ENCODE measurements at places on chromosomes 13 and 19. TPM values are rescaled to one million over a fixed set of nuclear protein-coding genes. Genes with fewer than 3 reads are reported as not detected.

- no peak for DNase-seq
Measured at GRCh38 chr13:100139817-100140216, 50.9 kb downstream of the PCCA start.

- DNase-seq, result no peak
Measured at GRCh38 chr19:15187026-15188007, 13.5 kb downstream of the NOTCH3 start.

GRCh38 chr13:23824371-23824770 lies 64.8 kb downstream of the MIPEP start:
- no peak for DNase-seq

- DNase-seq, result no peak
Measured at GRCh38 chr13:76724421-76724820, 161.8 kb downstream of the KCTD12 start.

DNA sequence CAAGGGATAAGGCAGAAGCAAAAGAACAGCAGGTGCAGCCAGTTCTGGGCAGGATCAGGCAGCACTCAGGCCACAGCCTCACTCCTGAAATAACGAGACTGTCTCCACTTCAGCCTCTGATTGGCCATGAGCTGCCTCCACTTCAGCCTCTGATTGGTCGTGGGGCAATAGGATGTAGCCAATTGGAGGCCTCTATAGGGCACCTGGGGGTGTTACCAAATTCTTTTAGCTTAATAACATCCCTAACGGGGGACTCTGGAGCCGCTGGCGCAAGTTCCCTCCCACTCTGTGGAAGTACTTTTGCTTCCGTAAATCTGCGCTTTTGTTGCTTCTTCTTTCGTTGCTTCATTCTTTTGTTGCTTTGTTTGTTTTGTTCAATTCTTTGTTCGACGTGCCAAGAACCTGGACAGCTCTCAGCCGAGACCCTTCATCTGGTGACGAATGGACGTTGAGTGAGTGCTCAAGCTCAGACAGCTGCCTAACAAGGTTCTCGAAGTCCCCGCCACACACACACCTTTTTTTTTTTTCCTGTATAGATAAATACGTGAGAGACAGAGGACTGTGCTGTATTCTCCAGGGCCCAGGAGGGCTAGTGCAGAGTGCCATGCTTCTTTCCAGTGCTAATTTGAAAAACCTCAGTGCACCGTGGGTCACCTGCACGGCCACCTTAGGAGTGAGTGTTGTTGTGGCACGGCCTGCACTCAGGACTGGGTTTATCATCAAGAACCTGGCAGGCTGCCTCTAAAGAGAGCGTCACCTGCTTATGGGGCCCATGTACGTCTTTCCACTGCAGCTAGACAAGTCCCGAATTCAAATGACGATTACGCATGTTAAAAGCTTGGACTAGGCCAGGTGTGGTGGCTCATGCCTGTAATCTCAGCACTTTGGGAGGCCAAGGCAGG lies 32.0 kb upstream of the TUBGCP3 start:
- DNase-seq, result peak; percentile 93

- DNase-seq, result no peak
Measured at GRCh38 chr13:99123101-99124045, 77.3 kb upstream of the UBAC2 start.

DNA sequence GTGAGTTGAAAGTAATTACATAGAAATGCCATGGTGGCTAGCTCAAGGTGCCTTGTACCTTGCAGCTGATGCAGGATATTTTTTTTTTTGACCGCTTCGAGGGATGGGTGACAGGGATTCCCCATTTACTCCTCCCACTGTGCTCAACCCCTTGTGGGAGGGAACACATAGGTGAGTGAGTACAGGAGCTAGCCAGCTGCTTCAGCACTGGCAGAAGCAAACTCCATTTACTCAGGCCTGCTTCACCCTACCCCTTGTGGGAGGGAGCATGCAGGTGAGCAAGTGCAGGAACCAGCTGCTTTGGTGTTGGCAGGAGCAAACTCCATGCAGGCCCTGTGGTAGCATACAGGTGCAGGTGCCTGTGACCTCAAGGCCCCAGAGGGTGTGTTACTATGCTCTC lies 330.1 kb downstream of the TDRD3 start:
- DNase-seq, result no peak

GRCh38 chr13:20141238-20142022 lies 19.4 kb downstream of the GJA3 start:
- DNase-seq, result no peak

DNA sequence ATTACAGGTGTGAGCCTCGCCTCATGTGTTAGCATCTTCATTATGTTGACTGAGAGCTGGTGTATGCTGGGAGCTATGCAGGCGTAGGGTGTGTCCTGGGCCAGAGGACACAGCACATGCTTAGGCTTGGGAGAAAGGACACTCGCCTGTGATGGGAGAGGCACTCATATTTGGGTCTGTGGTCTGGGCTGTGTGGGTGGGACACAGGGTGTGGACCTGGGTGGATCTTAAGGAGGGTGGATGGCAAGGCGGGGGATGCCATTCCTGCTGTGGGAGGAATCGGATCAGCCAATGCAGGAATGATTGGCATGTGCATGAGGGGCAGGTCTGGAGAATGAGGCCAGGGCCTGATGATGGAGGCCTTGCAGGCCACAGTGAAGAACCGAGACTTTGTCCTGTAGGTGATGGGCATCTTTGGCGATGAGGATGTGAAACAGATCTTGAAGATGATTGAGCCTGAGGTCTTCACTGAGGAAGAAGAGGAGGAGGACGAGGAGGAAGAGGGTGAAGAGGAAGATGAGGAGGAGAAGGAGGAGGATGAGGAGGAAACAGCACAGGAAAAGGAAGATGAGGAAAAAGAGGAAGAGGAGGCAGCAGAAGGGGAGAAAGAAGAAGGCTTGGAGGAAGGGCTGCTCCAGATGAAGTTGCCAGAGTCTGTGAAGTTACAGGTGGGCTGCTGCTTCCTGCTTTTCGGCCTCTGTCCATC lies 55.4 kb downstream of the RYR1 start:
- no peak for DNase-seq

DNA sequence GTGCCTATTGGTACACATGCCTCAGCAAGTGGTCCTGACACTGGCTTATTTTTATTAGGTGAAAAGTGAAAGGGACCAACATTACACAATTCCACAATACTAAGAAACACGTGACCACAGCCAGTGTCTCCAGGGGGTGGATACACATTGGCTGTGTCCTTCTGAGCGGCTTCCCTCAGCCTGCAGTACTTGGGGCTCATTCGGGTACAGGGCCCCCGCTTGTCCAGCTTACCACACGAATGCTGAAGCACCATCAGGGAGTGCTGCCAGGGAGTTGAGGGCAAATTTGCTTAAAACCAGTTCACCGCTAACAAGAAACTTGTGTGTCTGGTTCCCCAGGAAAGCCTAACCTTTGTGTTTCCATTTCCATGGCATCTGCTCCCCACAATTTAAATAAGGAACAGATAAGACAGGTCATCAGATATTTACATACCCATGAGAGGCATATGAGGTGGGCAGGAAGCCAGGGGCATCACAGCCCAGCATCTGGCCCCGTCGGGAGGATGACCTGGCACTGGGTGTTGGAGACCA lies 23.3 kb downstream of the PBX4 start:
- DNase-seq, result no peak

GRCh38 chr13:109146912-109147647 lies 517.7 kb downstream of the MYO16 start:
- no peak for DNase-seq

GRCh38 chr19:19687090-19687489 lies 18.5 kb downstream of the ZNF101 start:
- DNase-seq, result peak; percentile 14

DNA sequence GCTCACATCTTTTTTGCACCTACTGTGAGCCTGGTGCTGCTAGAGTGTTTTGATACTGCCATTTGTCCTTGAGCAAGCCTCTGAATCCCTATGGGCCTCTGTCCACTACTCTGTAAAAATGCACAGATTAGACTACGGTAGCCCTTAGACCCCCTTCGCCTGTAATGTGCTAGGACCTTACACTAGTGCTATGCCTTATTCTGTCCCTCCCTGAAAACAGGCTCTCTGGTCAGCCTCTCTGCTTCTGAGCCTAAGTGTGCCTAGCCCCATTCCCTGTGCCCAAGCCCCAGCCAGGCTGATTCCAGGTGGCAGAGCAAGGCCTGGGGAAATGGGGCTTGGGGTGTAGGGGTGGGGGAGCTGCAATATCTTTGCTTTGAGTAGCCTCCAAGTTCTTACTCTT lies 10.7 kb downstream of the HMGB1 start:
- no peak for DNase-seq

DNA sequence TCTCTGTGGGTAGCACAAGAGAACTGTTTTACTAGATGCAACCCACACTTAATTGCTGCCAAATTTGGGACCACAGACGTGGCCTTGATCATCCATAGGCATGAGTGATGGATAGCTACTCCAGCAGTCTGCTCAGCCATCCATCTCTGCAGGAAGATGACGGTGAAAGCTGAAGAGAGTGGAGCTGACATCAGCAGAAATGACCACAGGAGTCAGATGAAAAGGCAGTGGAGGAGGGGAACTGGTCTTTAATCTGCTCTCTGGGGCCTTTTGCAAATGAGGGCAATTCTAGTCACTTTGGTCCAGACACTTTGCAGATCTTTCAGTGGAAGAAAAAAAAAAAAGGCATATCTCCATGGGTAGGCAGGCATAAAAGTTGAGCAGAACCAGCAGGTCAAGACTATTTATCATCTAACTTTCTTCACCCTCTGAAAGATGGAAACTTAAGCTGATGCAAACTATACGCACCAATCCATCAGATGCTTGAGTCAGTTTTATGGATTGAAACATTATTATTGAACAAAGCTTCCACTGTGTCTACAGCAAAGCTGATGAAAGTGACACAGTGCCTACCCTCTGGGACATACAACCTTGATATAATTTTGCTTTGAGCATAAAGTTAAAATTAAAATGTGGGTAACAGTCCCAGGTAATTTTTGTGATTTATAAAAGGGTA lies 281.6 kb upstream of the OBI1 start:
- DNase-seq, result no peak

- DNase-seq, result no peak
Measured at GRCh38 chr19:4256563-4256962, 9.7 kb downstream of the YJU2 start.

- no peak for DNase-seq
Measured at GRCh38 chr19:3389446-3389778, 23.0 kb downstream of the NFIC start.

DNA sequence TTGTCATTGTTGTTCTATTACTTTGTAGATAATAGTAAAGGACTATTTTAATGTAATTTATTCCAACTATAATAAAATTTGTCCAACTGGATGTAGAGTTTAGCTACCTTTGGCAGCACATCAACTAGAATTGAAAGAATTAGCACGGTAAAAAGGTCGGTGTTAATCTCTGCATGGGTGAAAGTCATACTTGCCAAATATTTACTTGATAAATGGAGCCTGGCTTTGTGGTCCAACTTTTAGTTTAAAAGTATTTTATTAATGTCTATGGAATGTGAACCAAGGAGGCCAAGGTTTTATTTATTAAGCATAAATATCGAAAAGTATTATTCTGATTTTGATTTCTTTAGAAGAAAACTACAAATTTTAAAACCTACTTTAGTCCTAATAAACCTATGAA lies 1389.0 kb downstream of the PCDH9 start:
- no peak for DNase-seq

DNA sequence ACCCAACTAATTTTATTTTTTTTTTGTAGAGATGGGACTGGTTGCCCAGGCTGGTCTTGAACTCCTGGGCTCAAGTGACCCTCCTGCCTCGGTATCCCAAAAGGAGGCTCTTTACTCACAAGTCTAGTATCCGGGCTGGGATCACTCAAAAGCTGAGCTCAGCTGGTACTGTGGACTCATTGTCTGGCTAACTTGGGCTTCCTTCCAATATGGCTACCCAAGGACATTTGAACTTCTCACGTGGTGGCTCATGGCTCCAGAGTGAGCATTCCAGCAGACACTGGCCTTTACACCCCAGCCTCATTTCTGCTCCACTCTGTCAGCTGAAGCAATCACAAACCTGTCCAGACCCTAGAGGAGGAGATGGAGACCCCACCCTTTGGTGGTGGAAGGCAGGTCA lies 28.9 kb downstream of the HPN start:
- DNase-seq, result no peak

GRCh38 chr13:41032691-41033376 lies 13.7 kb upstream of the ELF1 start:
- DNase-seq, result no peak

- DNase-seq, result peak; percentile 43
Measured at GRCh38 chr13:83879431-83880171, 2.7 kb downstream of the SLITRK1 start.

The ZNF66 gene
- 29.5 TPM for total RNA-seq

The C19orf38 gene
- 0.62 TPM for total RNA-seq

The ZNF416 gene
- total RNA-seq, result 7.9 TPM

The GMIP gene
- 6.4 TPM for total RNA-seq

The MAST3 gene
- total RNA-seq, result 2.1 TPM

The CEBPG gene
- 40.3 TPM for total RNA-seq

The DCT gene
- 0.09 TPM for total RNA-seq

The CBY2 gene
- not detected for total RNA-seq

The ZNF835 gene
- total RNA-seq, result not detected

The ZNF442 gene
- total RNA-seq, result 6.0 TPM

The MIA gene
- not detected for total RNA-seq

The CYP4F2 gene
- not detected for total RNA-seq

The PSG7 gene
- not detected for total RNA-seq

The LSM7 gene
- 317 TPM for total RNA-seq

Measured in neural progenitor cell (in vitro differentiated cells).